GM04504 (cell line): ENCODE measurements at places on chromosomes 13 and 19.

DNA sequence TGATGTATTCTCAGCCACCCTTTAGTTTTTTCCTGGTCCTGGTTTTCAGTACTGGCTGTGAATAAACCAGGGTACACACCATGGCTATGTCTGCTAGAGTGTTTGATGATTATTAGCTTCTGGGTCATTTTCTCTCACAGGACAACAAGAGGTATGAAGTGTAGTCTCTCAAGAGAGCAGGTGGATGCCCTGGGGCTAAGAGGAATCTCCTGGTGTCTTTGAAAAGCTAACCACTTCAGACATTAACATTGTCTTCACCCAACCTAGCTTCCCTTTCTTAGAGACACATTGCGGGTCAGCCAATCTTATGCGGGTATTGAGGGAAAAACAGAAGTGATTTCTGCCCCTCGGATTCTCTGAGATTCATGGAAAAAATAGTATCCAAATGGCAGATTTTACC lies 1.6 kb downstream of the ZNF730 start:
- DNase-seq = no peak

DNA sequence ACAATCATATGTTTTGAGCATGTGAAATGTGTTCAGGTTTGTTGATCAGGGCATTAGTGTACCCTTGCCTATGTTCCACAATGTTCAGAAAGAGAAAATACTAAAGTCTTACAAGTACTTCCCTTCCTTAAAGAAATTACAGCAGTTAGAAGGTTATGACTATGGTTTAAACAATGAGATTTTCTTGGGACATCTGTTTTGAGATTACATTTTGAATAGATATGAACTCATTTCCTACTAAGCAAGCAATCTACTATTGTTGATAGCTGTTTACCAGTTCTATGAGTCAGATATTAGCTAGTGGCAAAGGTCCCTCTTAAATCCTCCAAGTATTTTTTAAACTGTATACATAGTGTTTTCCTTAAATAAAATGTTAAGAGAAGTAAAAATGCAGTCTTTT lies 241.3 kb downstream of the DACH1 start:
- peak; percentile 10 for DNase-seq

DNA sequence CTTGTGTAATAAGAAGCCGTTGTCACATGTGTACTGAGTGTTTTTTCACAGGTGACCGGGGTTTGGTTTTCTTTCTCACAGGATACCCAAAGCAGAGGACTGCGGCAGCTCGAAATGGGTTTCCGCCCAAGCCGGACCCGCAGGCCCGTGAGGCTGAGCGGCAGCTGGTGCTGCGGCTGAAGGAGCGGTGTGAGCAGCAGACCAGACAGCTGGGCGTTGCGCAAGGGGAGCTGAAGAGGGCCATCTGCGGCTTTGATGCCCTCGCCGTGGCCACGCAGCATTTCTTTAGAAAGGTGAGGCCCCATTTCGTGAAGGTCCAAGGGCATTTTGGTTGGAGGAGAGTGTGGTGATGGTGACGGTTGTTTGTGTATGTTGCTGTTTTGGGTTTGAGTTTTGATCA lies 236.3 kb downstream of the SLC7A1 start:
- no peak for DNase-seq

DNA sequence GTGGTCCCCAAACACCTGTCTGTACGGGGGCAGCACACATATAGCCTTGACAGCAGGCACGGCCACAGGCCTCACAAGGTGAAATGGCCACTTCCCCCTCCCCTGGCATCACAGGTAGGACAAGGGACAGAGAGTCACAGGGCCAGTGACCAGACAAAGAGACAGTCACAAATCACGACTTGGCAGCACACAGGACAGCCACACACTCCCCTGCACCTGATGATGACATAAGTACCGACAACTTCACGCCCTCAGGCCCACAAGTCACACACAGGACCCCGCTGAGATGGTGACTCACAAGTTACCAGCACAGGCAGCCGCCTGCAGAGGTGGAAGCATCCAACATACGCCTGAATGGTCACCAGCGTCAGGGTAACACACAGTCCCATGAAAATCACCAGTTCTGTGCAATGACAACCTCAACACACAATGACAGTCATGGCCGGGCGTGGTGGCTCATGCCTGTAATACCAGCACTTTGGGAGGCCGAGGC lies 16.5 kb downstream of the TYK2 start:
- DNase-seq = no peak

- no peak for DNase-seq
Observed at GRCh38 chr13:97539651-97540610, 106.0 kb downstream of the RAP2A start.

DNA sequence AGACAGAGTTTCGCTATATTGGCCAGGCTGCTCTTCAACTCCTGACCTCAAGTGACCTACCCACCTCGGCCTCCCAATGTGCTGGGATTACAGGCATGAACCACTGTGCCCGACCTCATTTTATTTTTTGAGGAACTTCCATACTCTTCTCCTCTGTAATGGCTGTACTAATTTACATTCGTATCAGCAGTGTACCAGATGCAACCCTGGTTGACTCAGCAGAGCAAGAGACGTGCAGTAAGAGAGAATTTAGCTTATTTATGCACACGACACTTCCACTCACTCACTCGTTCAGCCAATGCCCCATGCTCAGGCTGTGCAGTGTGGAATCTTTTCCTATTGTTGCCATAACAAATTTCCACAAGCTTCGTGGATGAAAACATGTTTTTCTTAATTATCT lies 6.9 kb downstream of the KIR3DL3 start:
- no peak for DNase-seq

- DNase-seq = no peak
Observed at GRCh38 chr13:20049558-20050473, 91.3 kb downstream of the ZMYM2 start.

GRCh38 chr13:100872761-100873160 lies 198.2 kb upstream of the TMTC4 start:
- DNase-seq = no peak

DNA sequence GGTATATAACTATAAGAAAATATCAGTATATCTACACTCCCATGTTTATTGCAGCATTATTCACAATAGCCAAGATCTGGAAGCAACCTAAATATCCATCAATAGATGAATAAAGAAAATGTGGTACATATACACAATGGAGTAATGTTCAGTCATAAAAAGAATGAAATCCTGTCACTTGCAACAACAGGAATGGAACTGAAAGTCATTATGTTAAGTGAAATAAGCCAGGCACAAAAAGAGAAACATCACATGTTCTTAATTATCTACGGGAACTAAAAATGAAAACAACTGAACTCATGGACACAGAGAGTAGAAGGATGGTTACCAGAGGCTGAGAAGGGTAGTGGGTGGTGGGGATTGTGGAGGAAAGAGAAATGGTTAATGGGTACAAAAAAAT lies 665.2 kb downstream of the TBC1D4 start:
- DNase-seq = no peak

DNA sequence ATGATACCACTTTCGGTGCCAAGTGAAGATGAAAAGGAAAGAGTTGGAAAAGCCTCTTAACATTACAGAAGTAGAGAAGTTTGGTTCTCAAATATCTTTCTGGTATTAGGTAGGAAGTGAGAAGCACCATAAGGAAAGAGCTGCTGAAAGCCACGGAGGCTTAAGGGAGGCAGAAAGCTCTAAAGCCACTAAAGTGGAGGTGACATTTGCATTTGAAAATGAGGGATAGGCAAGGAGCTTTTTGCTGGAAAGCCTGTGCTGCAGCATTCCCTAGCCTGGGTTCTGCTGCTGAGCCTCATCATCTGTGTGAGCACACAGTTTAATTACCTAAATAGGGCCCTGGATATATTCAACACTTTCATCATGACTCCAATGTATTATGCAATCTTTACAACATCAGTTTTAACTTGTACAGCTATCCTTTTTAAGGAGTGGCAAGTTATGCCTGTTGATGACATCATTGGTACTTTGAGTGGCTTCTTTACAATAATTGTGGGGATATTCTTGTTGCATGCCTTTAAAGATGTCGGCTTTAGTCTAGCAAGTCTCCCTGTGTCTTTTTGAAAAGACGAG lies 315.4 kb downstream of the RBM26 start:
- no peak for DNase-seq

DNA sequence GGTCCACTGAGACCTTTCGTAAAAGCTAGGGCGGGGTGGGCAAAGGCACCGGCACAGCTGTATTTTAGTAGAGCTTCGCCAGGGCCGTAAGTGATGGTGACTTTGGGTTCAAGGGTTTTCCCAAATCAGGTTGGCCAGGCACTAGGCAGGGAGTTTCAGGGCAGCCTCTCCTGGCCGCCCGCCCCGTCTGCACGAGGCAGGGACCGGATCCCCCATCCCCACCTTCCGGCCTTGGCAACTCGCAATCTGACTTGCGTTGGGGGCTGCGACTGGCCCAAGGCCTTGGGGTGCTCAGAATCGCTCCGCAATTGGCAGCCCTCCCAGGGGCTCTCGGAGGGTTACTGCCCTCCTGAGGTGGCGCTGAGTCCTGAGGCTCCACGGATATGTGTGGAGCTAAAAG lies 4.1 kb upstream of the ZIC5 start:
- DNase-seq = no peak

DNA sequence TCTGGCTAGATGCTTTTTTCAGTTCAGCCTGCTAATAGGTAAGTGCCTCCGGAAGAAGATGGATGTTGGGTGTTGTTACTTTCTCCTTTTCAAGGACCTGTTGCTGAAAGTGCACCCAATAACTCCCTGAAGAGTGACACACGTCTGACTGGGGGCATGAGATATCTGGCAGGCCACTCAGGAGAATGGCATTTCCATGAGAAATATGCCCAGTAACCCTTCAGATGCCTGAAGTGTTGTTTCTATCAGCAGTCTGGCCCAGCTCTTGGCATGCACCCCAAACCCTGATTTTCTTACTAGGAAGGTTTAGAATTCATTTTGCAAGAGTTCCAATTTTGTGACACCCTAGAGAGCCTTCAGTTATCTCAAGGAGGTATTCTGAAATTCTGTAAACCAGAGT lies 71.5 kb downstream of the ARHGAP35 start:
- DNase-seq = no peak

DNA sequence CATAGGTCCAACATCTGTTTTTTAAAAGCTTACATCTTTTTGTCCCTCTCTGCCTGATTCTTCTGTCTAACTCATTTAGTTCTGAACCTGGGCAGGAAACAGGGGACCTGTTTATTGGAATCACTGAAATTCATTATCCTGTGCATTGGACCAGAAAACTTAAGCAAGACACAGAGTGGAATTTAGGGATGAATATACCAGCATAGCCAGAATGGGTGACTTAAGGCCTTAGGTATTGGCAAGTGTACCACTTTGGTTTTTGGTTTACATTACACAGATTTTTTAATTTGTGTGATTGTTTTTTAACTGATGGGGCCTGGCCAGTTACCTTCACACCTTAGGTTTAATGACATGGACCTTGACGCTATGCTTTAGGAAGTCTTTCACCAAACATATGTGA lies 232.5 kb downstream of the GPC5 start:
- DNase-seq = no peak

- DNase-seq = no peak
Observed at GRCh38 chr13:36981156-36981743, 17.9 kb downstream of the ALG5 start.

- DNase-seq = peak; percentile 49
Observed at GRCh38 chr13:97359181-97360057, 74.5 kb upstream of the RAP2A start.

- DNase-seq = peak; percentile 87
Observed at GRCh38 chr19:45630463-45630862, 8.7 kb downstream of the EML2 start.

GRCh38 chr19:34082289-34083077 lies 89.8 kb upstream of the LSM14A start:
- DNase-seq = no peak

- DNase-seq = no peak
Observed at GRCh38 chr13:75181906-75182305, 300.1 kb downstream of the TBC1D4 start.

DNA sequence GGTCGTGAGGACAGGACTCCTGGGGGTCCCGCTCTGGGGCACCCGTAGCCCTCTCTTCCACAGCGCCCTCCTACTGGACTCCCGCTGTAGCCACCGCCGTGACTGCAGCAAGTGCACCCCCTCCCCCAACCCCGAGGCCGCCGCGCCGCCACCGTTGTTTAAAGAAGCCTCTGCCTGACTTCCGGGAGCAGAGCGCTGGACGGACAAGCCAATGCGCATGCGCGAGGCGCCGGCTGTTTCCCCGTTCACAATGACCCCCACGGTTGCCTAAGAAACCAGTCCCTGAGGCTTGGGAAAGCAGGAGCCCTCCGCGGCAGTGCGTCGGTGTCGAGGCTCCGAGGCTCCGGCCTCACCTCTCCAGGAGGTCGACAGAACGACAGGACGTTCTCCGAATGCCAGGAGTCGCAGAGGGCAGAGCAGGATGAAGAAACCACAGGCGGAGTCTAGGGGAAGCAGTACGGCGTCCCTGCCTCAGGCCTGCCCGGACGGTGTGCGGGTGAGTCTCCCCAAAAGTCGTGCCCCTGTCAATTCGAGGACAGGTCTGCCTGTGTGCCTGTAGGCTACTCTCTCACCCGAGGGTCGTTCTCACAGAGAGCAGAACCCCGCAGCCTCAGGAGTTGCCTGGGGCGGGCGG lies 70.5 kb upstream of the ZNF420 start:
- no peak for DNase-seq

- DNase-seq = no peak
Observed at GRCh38 chr13:49353908-49354307, 90.0 kb downstream of the CAB39L start.

- DNase-seq = no peak
Observed at GRCh38 chr13:76004416-76004815, 368.3 kb downstream of the LMO7 start.

DNA sequence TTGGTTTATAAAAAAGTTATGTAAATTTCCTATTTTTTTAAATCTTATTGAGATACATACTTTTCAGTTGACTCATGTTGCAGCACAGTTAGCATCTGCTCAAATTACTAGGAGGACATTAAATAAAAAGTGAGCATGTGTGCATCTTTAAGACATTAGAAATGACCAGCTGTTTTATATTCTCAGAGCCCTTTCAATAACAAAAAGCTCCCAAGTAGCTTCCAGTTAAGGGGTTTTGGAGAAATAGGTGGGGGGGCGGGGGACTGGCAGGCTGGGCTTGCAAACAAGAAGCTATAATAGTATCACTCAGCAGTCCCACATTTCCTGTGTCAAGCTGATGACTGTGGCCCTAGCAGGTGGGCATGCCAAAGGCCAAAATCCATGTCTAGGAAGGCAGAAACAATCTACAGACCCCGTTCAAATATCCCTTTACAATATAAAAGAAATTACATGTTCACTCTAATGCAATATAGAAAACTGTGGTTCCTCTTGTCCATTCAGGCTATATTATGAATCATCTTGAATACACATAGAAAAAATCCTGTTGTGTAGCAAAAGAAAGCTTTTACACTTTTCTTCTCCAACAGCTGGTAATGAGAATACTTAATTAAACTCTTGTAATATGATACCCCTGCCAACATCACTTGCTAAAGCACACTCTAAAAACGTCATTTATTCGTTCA lies 1713.2 kb upstream of the SLC10A2 start:
- no peak for DNase-seq

GRCh38 chr13:24168392-24168750 lies 7.9 kb downstream of the SPATA13 start:
- no peak for DNase-seq
